ENCODE measurements at places on chromosomes 1 and 21. TPM values are rescaled to one million over a fixed set of nuclear protein-coding genes. Genes with fewer than 3 reads are reported as not detected.

GRCh38 chr21:35512346-35512745 lies 463.2 kb upstream of the RUNX1 start:
- no peak for DNase-seq

GRCh38 chr1:208763971-208764370 lies 519.8 kb upstream of the PLXNA2 start:
- DNase-seq = no peak

DNA sequence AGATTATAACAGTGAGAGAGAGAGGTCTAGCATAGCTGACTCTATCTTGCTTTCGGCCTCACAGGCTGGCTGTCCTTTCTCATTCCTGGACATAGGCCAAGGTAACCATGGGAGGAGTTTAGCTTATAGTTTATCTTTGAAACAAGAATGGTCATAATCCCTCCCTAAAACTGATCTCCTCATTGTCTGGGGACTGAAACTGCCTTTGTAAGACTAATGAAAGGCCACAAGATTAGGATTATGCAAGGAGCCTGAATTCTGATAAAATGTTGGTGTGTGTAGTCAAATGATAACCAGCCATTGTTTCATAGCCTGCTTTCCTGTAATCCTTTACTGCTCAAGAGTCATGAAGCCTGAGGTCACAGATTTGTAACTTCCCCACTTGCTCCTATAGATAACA lies 131.9 kb upstream of the LYPLAL1 start:
- DNase-seq = no peak

GRCh38 chr1:246856371-246856770 lies 75.4 kb downstream of the AHCTF1 start:
- no peak for DNase-seq

DNA sequence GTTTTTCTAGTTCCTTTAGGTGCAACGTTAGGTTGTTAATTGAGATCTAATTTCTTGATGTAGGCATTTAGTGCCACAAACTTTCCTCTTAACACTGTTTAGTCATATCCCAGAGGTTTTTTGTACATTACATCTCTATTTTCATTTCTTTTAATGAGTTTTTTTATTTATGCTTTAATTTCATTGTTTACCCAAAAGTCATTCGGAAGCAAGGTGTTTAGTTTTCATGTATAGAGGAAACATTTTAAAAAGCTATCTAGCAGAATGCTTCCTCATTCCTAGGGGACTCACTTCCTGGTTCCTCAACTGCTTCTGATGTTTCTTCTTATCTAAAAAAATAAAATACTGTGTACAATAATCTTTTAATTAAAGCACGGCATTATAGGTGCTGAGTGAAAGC lies 307.2 kb upstream of the CAMK1G start:
- DNase-seq = no peak

- no peak for DNase-seq
These were observed 1.4 kb upstream of the TLR5 start for GRCh38 chr1:223144431-223144830.

DNA sequence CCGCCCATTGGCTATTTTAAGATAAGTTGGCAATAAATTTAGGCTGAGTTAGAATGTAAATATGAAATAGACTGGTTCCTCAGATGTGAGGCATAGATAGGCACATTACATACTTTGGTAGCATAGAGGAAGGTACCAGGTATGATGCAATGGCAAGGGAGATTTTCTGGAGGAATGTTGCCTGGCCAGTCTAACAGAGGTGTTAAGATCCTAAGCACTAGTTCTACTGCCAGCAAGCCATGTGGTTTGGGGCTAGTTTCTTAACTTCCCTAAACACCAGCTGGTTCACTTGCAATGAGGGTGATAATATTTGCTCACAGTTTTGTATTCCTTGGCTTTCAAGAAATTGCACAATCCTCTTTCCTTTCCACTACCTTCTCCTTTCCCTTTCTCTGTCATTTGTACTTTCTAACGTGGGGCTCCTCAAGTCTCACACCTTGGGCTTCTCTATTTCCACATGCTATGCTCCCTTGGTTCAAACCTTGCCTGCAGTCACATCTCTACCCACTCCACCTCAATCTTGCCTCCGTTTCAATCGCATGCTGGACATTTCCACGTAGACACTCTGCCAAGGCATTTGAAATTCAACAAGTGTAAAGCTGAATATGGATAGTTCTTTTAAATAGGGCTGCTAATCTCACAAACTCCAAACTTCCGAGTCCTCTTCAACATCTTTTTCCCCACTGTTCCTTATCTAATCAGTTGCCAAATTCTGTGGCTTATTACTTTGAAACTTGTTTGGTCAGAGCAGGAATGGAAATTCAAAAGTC lies 4.7 kb upstream of the CD55 start:
- peak; percentile 19 for DNase-seq

DNA sequence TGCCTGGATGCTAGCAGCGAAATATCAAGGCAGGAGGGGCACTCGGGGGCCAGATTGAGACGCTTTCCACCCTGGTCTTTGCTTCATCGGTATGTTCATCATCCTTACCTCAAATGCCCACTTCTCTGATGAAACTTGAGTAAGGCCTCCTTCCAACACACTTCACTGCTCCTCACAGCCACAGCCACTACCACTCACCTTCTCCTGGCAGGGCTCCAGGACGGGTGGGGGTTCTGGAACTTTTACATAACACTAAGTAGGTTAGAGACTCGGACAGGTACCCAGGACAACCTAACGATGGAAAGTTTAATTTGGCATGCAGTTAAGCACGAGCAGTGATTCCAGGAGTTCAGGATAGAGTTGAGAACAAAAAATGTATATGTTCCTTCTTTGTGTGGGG lies 73.9 kb upstream of the SPAG17 start:
- no peak for DNase-seq

GRCh38 chr1:40701684-40702083 lies 10.2 kb downstream of the NFYC start:
- no peak for DNase-seq

- DNase-seq = no peak
These were observed 42.3 kb downstream of the AJAP1 start for GRCh38 chr1:4696753-4697152.

- DNase-seq = no peak
These were observed 11.7 kb upstream of the MYOCOS start for GRCh38 chr1:171610385-171610784.

- no peak for DNase-seq
These were observed 17.3 kb downstream of the C1orf21 start for GRCh38 chr1:184403961-184404726.

GRCh38 chr1:78641558-78641957 lies 8.1 kb upstream of the IFI44 start:
- no peak for DNase-seq

DNA sequence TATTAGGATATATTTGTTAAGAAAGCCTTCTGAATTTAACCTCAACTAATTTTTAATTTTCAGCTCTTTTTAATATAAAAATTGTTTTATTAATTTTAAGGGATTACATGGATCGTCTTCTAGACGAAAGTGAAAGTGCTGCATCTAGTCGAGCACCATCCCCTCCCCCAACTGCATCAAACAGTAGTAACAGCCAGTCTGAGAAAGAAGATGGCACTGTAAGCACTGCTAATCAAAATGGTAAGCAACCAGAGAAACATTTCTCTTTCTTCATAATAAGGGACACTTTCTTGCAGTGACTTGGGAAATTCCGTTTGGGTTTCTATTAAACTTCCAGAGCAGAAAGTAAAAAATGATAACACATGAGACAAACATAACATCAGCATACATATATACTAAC lies 56.9 kb downstream of the MIER1 start:
- DNase-seq = peak; percentile 57

DNA sequence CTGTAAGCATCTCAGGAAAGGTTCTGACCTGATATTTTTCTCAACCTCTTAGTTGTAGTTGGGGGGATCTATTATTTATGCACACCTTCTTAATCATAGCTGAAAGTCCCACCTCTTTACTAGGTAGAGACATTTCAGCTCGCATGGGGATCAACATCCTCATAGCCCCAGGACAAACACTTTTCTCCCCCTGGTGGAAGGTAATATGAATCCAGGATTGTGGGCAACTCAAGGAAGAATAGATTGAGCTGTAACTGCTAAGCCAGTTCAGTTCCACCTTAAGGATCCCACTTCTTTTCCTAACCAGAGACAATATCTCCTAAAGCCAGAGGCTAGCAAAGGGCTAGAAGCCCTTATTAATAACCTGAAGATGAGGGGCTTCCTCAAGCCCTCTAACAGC lies 25.4 kb upstream of the SMYD3 start:
- DNase-seq = no peak

GRCh38 chr1:112923959-112924349 lies 32.0 kb downstream of the SLC16A1 start:
- DNase-seq = no peak

GRCh38 chr1:164560121-164560541 lies 1.1 kb downstream of the PBX1 start:
- no peak for DNase-seq

DNA sequence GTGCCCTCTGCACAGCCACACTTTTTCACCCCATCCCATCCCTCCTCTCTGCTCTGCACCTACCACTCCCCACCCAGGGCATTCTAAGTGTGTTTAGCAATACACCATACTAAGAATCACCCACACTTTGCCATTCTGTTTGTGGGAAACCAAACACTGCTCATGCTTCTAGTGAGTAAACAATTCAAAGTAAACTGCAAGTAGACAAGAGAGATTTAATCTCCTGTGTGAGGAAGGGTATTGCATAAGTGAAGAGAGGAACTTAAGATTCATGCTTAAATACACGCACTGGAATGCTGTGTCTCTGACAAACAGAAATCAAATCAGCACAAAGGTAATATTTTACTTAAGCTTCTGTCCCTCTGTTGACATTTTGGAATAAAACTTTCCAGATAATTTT lies 4.8 kb upstream of the EDARADD start:
- no peak for DNase-seq

DENND2D gene
- total RNA-seq = 42.1 TPM

KANK4 gene
- total RNA-seq = 1.1 TPM

RHEX gene
- total RNA-seq = not detected

NHLH1 gene
- not detected for total RNA-seq

KRTAP10-8 gene
- not detected for total RNA-seq

DYNLT4 gene
- 4.8 TPM for total RNA-seq
